K562 (cell line): ENCODE measurements at places on chromosomes 6 and 20.

DNA sequence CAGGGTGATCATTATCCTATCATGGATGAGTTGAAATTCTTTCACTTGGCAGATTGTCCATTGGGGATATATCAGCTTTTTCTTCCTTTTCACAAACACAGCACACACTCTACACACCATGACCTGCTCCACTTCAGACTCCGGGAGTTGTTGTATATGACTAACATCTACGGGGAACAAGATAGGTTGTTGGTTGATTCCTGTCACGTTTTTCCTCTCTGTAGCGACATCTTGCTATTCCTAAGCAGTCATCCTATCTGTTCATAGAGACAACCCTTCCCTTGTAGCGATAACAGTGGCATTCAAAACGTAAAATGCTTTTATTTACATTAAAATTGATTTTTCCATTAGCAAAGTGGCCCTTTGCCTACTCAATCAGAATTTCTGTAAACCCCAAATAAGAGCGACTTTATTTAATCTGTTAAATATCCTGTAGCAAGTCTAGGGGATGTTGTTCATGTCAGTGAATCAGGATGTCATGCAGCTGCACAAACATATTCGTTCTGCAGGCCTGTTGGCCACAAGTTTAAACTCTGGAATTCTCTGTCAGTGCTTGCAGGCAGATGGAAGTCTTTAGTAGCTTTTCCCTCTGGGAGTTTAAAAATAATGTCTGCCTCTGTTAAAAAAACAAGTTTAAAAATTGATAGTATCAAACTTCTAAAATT is 23.1 kb downstream of the PHACTR2 start:
- no peak for DNase-seq

- DNase-seq = no peak
These were observed 143.0 kb downstream of the ERMARD start for GRCh38 chr6:169894377-169894960.

DNA sequence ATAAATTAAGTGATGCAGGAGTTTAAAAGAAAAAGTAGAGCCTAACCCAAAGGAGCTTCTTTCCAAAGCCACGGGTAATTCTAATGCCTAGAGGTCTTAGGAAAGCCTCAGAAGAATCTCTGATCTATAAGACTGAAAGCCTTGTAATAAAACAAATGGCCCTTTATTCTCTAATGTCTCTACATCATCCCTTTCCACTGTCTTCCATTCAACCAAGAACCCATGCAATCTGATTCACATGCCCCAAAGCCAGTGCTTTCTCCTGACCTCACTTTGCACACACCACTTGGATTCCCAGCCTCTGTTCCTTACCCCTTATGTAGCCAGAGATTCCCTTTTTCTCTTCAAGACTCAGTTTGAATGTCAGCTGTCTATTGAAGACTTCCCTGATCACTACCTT is 252.9 kb upstream of the NRSN1 start:
- DNase-seq = no peak

DNA sequence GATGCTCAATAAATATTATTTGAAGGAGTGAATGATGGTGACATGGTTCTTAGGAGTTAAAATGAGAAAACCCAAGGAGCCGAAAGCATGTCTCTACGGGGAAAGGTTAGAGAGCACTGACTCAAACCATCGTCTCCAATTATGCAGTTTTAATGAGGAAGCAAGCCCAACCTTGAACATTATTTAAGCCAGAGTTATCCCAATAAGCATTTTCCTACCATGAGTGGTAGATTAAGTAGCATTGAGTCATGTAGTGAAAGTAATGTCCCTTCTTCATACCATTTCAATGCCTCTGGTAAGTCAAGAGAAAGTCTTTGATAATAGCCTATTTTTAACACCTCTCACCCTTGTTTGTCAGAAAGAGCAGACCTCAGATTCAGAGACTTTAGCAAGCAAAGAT is 13.5 kb downstream of the TSHZ2 start:
- DNase-seq = no peak

GRCh38 chr6:42864602-42865001 is 14.8 kb upstream of the RPL7L1 start:
- no peak for DNase-seq

DNA sequence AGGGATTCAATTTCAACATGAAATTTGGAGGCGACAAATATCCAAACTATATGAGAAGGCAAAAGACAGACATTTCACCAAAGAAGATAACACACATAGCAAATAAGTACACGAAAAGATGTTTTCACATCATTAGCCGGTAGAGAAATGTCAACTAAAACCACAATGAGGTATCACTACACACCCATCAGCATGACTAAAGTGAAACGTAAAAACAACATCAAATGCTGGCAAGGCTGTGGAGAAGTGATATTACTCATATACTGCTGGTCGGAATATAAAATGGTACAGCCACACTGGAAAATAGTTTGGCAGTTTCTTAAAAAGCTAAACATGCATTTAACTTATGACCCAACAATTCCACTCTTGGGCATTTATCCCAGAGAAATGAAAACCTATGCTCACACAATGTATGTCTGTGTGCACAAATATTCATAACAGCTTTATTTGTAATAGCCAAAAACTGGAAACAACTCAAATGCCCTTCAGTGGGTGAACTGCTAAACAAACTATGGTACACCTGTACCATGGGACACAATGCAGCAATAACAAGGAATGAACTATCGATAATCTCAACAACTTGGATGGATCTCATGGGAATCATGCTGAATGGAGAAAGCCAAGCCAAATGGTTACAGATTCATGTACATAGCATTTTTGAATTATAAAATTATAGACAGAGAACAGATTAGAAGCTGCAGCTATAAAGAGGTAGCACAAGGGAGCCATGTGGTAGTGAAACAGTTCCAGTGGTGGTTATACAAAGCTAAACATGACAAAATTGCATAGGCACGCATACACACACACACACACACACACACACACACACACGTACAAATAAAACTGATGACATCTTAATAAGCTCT is 8.6 kb downstream of the ADAT2 start:
- DNase-seq = no peak

DNA sequence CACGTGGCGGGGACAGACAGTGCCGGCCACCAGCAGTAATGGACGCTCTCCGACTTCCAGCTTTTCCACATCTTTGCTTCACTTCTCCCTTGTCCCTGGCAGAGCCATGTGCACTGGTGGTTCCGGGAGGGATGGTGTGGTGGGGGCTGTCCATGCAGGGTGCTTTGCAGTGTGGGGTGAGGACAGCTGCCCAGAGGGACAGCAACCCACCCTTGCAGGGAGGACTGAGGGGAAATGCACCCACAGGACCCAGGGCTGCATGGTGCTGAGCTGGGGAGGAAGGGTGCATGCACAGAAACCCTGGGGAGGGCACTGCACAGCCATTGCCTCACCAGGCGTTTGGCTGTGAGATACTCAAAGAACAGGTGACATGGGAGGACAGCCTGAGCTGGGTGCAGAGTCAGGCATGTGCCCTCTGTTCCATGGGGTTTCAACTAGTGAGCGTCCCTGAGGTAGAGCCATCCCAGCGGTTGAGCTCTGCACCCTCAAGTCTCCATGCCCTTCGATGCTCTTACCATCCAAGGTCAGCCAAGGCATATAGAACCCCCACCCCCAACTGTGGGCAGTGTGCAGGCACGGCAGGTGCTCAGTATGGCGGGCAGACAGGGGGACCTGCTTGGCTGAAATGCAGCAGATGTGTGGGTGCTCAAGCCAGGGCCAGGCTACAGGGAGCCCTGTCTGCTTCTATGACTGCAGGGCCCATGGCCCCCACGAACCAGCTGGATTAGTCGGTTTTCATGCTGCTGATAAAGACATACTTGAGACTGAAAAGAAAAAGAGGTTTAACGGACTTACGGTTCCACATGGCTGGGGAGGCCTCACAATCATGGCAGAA is 239.7 kb downstream of the TTLL2 start:
- DNase-seq = no peak

DNA sequence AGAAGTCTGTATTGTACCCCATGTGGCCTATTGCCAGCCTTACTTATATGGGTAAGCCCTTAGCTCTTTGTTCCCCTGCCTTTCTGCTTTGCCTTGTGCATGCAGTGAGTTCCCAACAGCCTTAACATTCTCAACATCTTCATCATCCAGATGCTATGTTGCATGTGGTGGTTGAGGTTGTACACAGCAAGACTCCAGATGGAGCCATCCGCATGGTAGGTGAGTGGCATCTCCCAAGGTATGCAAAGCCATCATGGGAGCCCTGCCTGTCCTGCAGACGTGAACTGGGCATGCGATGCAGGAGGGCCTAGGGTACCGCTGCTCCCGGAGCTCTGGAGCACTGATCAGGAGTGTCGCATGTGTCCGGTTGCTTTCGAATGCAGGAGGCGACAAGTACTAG is 16.1 kb downstream of the CEP43 start:
- DNase-seq = no peak

GRCh38 chr6:145733207-145733606 is 2.1 kb downstream of the EPM2A start:
- no peak for DNase-seq

DNA sequence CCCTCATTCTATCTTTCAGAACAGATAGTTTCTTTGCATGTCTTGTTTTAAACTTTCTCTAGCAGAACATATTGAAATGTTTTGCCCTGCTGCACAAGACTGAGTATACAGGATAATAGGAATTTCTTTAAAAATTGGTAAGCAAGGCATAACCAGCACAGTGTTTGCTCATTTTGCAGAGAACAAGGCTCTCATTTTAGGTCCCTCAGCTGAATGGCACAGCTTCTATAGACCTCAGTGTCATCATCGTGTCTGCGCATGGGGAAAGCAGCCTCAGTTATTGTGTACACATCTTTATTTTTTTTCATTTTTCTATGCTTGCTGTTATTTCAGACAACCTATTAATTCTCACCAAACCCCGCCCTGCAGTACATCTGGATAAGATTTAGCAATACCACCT is 35.7 kb downstream of the TTI1 start:
- DNase-seq = no peak

DNA sequence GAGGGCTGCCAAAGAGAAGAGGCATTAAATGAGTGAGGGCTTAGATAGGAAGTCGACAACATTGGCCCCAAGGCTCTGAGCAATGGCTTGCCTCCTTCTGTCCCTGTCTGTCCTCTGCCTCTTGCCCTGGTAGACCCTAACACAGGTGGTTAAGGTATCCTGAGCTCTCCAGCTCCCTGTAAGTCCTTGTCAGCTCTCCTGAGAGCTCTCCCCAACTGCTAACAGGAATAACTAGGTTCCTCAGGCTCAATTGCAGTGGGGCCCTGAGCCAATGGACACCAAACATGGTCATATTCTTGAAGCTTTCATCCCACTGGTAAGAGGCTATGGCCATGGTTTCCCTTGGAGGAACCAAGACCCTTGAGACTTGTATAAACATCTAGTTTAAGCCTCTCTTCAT is 5.0 kb upstream of the CPNE1 start:
- DNase-seq = no peak

GRCh38 chr6:161232010-161232409 is 41.9 kb downstream of the AGPAT4 start:
- DNase-seq = no peak

- DNase-seq = peak; percentile 43
These were observed 90.6 kb upstream of the TOP1 start for GRCh38 chr20:40938020-40938419.
